Naive B cell (primary cell): ENCODE measurements at places on chromosomes 1 and 21.

GRCh38 chr1:117794073-117794472 is 135.3 kb downstream of the GDAP2 start:
- no peaks in the 10 kb centered on the region for H3K4me1 ChIP-seq
- DNase-seq = no peak
- H3K36me3 ChIP-seq = no peaks in the 10 kb centered on the region
- H3K27me3 ChIP-seq = peaks cover 10% of the 10 kb centered on the region

DNA sequence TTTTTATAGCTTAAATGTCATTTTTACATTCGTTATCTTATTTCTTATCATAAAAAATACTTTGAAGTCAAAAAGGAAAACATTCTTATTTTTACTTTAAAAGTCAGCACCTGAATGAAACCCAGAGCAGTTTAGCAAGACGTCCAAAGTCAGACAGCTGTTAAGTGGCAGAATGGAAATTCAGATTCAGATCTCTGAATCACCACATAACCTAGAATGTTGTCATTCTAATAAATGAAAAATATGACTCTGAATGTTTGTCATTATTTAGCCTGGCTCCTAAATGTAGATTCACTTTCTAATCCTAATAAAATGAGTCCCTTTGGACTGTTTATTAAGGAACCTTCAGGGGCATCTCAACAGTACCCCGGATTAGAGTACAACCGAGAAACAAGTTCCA is 75.2 kb upstream of the RGS7 start:
- no peak overlapping the region for H3K4me3 ChIP-seq
- peaks cover 60% of the 10 kb centered on the region for H3K27me3 ChIP-seq
- no peak for DNase-seq
- H3K4me1 ChIP-seq = no peaks in the 10 kb centered on the region

DNA sequence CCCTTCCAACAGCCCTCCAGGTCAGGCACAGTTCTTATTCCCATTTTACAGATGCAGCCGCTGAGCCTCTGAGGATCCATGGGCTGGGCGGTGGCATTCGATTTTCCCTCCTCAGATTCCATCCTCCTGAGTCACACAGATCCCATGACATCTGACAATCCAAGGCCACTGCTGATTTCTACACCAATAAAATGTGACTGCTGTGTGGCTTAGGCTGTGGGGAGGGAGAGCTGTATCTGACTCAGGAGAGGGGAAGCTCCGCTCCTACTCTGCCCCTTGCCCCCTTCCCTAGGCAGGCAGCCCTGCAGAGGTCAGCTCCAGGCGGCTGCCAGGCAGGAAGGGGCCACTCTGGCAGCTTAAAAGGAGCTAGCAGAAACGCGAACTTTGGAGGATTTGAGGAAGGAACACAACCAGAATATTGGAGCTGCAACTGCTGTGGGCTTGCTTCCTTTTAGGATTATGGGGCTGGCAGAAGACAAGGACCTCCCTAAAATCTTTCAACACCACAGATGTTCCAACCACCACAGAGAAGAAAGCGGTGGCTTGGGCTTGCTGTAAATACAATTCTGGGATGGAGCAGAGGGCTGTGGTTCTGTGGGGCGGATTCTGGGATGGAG is 50.0 kb downstream of the MRPL37 start:
- H3K36me3 ChIP-seq = no peaks in the 10 kb centered on the region
- no peak overlapping the region for H3K4me3 ChIP-seq
- no peaks in the 10 kb centered on the region for H3K27me3 ChIP-seq
- H3K27ac ChIP-seq = no peak overlapping the region

GRCh38 chr1:172185211-172185610 is 235.3 kb upstream of the C1orf105 start:
- peaks cover 76% of the 10 kb centered on the region for H3K4me1 ChIP-seq
- peak overlapping the region; percentile 29 for H3K4me3 ChIP-seq
- H3K27me3 ChIP-seq = no peaks in the 10 kb centered on the region
- H3K36me3 ChIP-seq = no peaks in the 10 kb centered on the region
- peak; percentile 61 for DNase-seq
- peak overlapping the region; percentile 66 for H3K27ac ChIP-seq

GRCh38 chr21:44865561-44866280 is 7.8 kb downstream of the PTTG1IP start:
- H3K4me1 ChIP-seq = peaks cover 67% of the 10 kb centered on the region
- peaks cover 11% of the 10 kb centered on the region for H3K36me3 ChIP-seq
- peak overlapping the region; percentile 91 for H3K27ac ChIP-seq
- H3K27me3 ChIP-seq = no peaks in the 10 kb centered on the region
